Colonic mucosa (tissue), 4 donors: ENCODE measurements at places on chromosomes 4 and X. TPM values are rescaled to one million over a fixed set of nuclear protein-coding genes. Genes with fewer than 3 reads are reported as not detected.

GRCh38 chr4:163866728-163867315 is 372.3 kb downstream of the TMA16 start:
- H3K36me3 ChIP-seq: no peaks in the 10 kb centered on the region
- H3K27me3 ChIP-seq: no peaks in the 10 kb centered on the region
- DNase-seq: no peak
- no peaks in the 10 kb centered on the region for H3K4me1 ChIP-seq

DNA sequence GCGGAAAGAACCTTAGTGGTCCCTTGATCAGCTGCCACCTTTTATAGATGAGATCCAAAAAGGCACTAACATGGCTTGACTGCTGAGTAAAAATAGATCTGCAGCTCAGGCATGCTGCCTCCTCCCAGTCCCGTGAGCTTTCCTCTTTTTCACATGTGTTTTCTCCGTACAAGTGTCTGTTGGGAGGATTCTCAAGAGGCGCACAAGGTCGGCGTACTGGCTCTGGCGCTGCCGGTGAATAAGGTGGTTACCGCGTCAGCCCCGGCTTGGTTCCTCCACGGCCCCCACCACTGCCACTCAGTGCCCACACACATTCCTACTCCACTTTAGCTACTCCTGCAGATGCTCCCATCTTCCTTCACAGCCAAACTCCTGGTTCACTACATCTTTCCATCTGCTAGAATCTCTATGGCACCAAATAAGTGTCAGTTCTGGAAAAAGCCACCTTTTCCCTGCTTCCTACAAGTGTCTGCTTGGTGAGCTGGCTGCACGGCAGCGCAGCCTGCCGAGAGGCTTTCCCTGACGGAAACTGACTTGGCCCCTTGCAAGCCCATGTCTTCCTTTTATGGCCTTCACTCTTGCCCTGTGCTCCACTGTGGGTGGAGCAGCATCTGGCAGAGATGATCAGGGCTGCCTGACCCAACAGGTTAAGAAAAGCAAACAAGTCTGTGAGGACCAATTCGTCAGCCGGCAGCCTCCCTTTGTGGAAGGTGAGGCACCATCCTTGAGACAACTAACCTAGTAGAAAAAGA is 99.8 kb downstream of the KLHL8 start:
- no peaks in the 10 kb centered on the region for H3K4me1 ChIP-seq
- H3K27ac ChIP-seq: peak overlapping the region; percentile 56
- DNase-seq: peak; percentile 84
- H3K36me3 ChIP-seq: peaks cover 18% of the 10 kb centered on the region
- H3K27me3 ChIP-seq: no peaks in the 10 kb centered on the region

GRCh38 chr4:41533680-41534079 is 4.3 kb upstream of the LIMCH1 start:
- no peak for DNase-seq
- H3K27me3 ChIP-seq: no peaks in the 10 kb centered on the region
- no peak overlapping the region for H3K4me3 ChIP-seq
- H3K36me3 ChIP-seq: no peaks in the 10 kb centered on the region
- H3K27ac ChIP-seq: no peak overlapping the region

- H3K27ac ChIP-seq: no peak overlapping the region
- no peaks in the 10 kb centered on the region for H3K36me3 ChIP-seq
- DNase-seq: no peak
- H3K4me3 ChIP-seq: no peak overlapping the region
- no peaks in the 10 kb centered on the region for H3K4me1 ChIP-seq
These were observed 131.3 kb downstream of the FAAH2 start for GRCh38 chrX:57417827-57418226.

DNA sequence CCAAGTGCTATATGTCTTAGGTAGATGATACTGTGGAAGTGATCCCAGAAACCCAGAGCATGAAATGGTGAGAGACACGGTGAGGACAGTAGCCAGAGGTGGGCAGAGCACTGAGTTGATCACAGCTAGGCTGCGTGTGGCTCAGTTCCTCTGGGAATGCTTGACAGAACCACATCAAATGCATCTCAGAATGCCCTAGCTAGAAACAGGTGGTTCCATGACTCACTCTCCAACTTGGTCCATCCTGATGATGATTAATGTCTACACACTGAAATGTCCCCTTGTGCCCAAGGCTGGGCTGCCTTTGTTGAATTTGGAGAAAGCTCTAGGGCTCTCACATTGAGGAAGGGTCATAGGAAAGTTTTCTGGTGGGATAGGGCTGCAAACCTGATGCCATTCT is 113.6 kb downstream of the ZNF518B start:
- H3K4me1 ChIP-seq: no peaks in the 10 kb centered on the region
- H3K27me3 ChIP-seq: no peaks in the 10 kb centered on the region
- no peak overlapping the region for H3K4me3 ChIP-seq
- DNase-seq: no peak
- no peaks in the 10 kb centered on the region for H3K36me3 ChIP-seq

DNA sequence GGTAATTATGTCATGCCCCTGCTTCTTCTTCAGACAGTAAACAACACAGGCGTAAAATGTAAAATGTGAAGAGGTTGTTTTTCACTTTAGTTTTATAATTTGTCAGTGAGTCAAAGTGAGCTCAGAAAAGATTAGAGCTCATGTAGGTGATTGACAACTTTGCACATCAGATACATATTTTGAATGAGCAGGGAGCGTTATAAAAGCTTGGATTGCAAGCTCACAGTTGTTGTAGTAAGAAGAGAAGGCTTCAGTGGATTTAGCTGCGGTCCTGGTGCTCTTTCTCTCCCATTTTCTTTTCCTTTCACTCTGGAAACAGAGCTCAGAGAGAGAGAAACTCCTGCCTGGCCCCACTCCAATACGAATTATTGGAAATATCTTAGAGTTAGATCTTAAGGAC is 26.4 kb downstream of the MTMR1 start:
- H3K36me3 ChIP-seq: no peaks in the 10 kb centered on the region
- H3K27me3 ChIP-seq: no peaks in the 10 kb centered on the region

- no peaks in the 10 kb centered on the region for H3K4me1 ChIP-seq
- no peaks in the 10 kb centered on the region for H3K36me3 ChIP-seq
- H3K4me3 ChIP-seq: no peak overlapping the region
- H3K27me3 ChIP-seq: no peaks in the 10 kb centered on the region
- H3K27ac ChIP-seq: no peak overlapping the region
- DNase-seq: no peak
These were observed 30.6 kb downstream of the BBS12 start for GRCh38 chr4:122762966-122763716.

DNA sequence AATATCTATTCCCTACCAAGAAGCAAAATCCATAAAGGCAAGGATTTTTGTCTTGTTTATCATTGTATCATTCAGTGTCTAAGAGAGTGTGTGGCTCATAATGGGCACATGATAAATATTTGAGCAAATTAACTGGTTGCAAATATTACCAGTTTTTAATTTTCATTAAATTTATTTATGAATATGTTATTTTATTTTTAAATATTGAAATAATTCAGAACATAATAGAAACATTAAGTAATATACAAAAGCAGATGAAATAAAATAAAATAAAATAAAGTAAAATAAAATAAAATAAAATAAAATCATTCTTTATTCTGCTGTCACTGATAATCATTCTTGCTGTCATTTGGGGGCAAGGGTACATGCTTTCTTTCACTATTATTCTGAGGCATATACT is 120.9 kb downstream of the NPFFR2 start:
- no peak overlapping the region for H3K4me3 ChIP-seq
- no peaks in the 10 kb centered on the region for H3K27me3 ChIP-seq
- no peak overlapping the region for H3K27ac ChIP-seq
- no peaks in the 10 kb centered on the region for H3K4me1 ChIP-seq

Gene WDFY3
- 50.8 TPM for total RNA-seq

Gene SMIM10
- total RNA-seq: 1.4 TPM
